ENCODE measurements at places on chromosomes 12 and 14.

DNA sequence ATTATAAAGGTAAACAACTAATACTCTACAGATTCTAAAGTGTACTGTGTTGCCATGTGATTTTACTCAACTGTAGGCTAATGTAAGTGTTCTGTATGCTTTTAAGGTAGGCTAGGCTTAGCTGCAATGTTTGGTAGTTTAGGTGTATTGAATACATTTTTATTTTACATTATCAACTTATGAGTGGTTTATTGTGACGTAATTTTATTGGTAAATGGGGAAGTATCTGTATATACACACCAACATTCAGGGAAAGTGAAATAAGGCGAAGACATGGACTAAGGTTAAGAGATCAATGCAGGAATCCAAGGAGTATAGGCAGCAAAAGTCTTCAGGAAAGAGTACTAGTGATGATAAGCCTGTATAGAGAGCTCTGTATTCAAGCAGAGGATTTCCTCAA, 365.8 kb upstream of the MGAT4C start:
- no peak for DNase-seq

DNA sequence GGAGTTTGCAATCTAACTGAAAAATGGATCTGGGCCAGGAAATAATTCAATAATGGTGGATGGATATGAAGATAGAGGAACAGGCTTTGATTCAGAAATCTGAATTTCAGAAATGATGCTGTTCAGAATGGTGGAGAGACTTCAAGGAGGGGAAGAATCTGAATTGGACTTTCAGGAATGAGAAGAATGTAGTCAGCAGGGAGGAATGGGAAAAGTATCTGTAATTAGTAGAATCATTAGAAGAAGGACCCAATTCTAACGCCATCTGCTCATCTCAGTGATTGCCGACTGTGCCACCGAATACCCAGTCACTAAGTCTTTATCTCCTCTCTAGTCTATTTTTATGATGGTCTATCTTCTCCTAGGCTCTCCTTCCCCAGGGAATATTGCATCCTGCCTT, 363.2 kb downstream of the GALC start:
- no peak for DNase-seq

- no peak for DNase-seq
Observed at GRCh38 chr12:4934407-4935035, 24.8 kb downstream of the KCNA1 start.

- no peak for DNase-seq
Observed at GRCh38 chr14:75315144-75315543, 36.5 kb downstream of the FOS start.

GRCh38 chr12:123601602-123602489, at the start of gene DDX55:
TSS of gene DDX55 (plus strand) at chr12:123602099. CDS start at chr12:123602149, 50 bp downstream.
- DNase-seq = peak; percentile 63

DNA sequence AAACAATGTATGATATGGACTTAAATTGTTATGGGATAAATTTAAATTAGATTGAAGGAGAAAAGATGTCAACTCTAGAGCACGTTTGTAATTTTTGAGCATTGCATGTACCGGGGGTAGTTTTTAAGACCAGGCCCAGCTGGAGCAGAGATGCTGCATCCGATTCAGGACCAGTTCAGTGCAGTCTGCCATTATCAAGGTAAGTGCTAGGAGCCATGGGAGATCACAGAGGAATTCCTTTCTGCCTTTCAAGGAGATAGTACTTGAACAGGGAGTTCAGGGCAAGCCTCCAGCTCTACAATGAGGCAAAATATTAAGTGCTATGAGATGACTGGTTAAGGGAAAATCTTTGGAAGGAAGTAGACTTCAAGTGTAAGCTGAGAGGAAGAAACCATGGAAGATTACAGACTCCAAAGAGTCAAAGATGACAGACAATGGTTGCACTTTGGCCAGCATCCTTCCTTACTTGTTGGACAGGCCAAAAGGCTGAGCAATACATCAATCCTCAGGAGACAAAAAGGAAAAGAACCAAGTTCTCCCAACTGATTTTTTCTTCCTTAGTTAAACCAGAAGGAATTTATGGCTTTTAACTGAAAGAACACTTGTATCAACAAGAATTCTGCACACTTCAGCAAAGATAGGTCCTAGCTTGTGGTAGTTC, 113.2 kb upstream of the HIF1A start:
- DNase-seq = no peak

- peak; percentile 65 for DNase-seq
Observed at GRCh38 chr14:92540472-92541048, 27.0 kb downstream of the RIN3 start.

GRCh38 chr12:48782457-48783395, 6.2 kb downstream of the ADCY6 start:
- no peak for DNase-seq

- no peak for DNase-seq
Observed at GRCh38 chr12:9348906-9349518, 140.8 kb upstream of the PZP start.

DNA sequence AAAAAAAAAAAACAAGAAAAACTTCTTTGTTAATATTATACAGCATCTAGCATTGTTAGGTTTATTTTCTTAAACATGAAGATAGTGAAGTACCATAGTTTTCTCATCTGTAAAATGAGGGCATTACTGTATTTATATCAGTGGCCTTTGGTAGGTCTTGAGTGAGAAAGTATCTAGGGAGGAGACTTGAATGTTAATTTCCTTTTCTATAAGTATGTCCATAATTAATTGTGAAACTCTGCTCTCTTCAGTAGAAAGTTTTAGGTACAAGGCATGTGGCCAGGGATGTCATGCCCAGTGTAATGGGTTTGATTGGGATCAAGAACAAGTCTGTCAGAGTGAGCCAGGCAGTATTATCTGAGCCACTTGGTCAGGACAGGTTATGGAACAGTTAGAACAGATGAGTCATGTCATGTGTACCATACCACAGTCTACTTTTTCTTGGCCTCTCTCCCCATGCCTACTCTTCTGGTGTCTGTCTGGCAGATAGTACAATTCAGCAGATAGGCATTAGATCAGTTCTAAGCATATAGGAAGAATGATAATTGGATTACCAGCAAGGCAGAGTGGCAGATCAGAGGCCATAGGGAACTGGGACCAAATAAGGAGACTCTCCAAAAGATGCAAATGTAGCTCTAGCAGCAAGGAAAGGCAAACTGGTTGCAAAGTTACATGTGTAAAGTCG, 30.4 kb downstream of the FBXO34 start:
- DNase-seq = no peak

DNA sequence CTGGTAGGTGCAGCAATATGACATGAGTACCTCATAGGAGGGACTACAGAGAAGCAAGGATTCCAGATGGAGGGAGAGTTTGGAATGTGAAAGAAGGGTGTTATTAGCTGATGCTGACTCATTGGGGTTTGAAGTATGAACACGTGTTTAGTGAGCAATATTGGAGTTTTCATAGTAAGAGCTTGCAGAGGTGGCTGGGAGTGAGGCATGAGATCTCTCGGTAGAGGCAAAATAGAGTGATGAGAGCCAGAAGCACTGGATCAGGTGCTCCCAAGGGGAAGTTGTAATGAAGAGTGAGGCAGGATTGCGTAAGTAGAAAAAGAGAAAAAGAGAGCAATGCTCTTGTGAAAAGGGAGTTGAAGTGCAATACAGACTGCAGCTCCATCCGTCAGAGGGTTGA, 42.1 kb downstream of the MGST1 start:
- DNase-seq = no peak

DNA sequence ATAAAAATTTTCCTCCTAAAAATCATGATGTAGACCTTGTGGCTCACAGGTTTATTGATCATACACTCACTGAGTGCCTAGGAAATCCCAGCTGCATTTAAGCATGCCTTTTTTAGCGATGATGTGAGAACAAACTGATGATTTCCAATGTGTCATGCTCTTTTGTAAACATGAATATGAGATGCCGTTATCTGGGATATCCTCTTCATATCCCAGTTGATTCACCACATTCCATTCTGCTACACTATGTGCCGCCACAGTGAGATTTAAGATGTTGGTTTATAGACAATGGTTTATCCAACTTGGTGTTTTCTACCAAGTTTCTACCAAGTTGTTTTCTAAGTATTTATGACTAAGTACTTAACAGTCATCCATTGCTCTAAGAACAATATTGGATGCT, 5.2 kb downstream of the OR4E1 start:
- no peak for DNase-seq

DNA sequence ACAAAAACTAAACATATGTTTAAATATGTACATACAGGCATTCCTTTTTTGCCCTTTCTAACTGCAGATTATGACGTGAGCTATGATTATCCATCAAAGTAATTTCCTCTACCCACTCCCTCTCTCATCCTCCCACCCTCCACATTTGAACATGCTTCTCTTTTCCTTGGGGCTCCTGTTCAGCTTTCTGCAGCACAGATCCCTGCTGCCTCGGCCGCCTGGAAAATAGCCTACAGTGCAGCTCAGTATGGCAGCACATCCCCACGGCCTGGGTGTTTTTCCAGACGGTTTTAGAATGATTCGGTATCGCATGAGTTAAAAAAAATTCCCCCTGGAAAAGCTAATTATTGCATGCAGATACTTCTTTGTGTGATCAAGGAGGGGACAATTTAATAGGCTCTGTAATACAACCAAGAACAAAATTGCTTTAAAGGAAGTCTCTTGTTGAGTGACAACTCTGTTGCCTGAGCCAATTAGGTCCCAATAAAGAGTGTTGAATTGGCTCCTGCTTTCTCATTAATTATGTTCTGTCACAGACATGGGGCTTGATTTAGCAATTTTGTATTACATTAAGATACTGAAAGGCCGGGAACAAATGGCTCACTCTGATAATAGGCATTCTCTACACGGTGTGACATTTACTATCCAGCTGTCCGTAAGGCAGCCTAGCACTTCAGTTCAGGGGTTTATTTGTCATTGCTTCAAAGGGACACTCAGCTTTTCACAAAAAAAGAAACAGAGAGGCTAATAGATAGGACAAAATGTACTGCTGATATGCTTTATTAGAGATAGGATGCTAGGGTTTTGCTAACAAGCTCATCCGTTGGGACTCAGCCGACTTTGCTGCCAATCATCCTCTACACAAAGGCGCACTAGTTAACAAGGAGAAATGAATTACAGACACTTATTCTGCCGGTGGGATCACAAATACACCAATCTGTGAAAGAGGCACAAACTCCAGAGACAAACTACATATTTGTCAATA, 285.8 kb upstream of the G2E3 start:
- DNase-seq = no peak

- DNase-seq = no peak
Observed at GRCh38 chr12:125512541-125513298, 447.5 kb downstream of the AACS start.

DNA sequence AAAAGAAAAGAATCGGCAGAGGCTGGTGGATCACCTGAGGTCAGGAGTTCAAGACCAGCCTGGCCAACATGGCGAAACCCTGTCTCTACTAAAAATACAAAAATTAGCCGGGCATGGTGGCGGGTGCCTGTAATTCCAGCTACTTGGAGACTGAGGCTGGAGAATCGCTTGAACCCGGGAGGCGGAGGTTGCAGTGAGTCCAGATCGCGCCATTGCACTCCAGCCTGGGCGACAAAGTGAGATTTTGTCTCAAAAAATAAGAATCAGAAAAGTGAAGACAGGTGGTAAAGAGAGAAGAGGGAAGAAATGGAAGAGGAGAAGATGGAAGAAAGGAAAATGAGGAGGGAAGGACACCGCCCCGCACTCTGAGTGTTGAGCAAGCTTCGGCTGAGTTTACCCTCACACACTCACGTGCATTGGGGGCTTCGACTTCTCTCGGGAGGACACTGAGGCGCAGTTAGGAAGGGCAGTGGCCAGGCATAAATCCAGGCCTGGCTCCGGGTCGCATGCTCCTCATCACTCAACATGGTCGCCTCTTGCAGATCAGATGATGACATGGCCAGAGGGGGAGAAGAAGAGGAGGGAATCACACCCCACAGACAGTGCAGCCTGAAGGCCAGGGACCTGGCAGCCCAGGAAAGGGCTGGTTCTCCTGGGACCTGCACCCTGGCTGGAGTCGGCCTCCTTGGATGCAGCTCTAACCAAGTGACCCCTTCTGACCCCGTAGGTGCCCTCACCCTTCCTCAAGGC, 61.1 kb downstream of the PRMT8 start:
- DNase-seq = no peak

DNA sequence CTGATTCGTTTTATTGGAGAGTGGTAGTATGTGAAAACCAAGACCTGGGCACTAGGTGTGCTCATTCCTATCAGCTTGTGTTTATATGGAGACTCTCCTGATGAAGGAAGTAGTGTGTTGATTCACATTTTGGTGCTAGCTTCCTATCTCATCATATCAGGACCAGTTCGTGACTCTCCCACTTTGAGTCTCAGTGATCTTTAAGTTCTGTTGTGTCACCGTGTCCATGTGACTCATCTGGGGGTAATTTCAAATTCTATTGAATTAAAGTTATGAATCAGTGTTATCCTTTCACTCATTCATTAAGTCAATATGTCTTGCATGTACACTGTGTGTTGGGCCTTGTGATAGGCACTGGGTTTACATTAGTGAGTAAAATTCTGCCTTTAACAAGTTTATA, 180.2 kb downstream of the CACNA1C start:
- no peak for DNase-seq

GRCh38 chr12:88882662-88883061, 302.4 kb upstream of the KITLG start:
- DNase-seq = no peak

- DNase-seq = no peak
Observed at GRCh38 chr12:47818467-47819137, 1.1 kb downstream of the HDAC7 start.

- peak; percentile 66 for DNase-seq
Observed at GRCh38 chr14:23299211-23299957, 3.3 kb downstream of the PPP1R3E start.

DNA sequence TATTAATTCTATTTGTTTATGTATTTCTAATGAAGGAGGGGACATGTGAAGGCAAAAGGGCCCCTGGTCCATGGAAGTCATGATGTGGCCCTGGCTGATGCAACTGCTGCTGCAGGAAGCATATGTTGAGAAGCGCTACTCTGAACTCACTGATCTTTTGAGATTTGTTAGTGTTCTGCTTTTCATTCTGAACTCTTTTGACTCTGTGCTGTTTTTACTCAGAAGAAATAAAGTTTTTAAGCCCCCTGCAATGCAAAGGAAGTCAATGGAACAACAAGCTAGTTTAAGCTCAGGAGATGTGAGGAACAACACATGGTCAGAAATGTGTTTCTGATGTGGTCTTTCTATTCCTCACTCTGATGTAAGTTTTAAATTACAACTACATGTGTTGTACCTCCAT, 88.9 kb upstream of the BTG1 start:
- DNase-seq = no peak

DNA sequence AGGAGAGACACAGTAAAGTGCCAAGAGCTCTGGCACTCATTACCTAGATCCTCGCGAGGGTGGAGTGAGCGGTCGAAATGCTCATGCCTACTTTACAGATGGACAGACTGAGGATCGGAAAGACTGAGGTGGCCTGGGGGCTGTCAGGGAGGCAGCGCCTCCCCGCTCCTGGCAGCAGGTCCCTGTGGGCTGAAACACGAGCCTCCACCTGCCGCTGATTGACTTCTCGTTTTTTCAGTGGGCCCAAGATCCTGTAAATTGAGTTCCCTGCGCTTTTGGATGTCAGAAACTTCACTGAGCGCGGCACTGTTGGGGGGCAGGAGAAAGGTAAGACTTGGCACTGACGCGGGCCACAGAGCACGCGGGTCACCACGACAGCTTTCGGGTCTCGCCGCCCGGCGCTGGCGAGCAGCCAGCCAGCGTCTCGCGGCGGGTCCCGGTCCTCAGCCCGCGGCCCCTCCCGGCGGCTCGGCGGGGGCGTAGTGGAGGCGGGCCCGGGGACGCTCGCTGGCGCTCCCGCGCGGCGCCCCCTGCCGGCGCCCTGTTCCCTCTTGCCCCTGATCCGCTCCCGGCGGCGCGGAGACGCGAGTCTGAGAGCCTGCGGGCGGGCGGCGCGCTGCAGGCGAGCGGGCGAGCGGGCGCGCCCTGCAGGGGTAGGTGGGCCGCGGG, 552 bp upstream of the SCN8A start:
- DNase-seq = peak; percentile 12
